GM13977 (cell line): ENCODE measurements at places on chromosomes 2 and 18.

DNA sequence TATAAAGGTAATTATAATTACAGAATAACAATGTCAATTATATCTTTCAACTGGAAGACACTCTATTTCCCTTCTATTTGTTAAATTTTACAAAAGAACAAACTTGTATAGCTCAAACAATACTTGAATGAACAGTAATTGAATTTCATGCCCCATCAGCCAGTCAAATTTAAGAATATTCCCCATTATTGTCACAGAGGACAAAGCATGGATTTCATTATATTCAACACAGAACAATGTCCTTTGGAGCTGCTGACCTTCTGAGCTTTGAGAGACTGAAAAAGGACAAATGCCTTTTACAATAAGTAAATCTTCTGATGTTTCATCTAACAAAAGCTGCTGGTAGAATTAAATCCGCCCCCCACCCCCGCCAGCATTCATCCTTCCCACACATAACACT is 187.5 kb upstream of the MC4R start:
- DNase-seq, result no peak

DNA sequence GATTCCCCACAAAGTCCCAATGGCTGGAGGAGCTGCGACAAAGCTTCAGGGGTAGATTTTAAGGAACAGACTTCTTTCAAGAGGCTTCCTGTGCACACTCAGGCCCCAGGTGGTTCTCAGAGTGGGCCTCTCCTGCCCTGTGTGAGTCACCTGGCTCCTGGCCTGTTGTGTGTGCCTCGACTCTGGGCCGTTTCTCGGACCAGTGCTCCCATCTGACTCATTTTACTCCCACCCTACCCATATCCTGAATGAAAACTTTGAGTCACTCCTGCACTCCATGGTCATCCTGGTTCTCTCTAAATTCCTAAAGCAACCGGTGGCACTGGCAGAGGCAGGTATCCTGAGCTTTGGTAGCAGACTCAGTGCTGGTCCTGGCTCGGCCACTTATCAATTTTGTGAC is 84.1 kb downstream of the CELF4 start:
- DNase-seq, result no peak

DNA sequence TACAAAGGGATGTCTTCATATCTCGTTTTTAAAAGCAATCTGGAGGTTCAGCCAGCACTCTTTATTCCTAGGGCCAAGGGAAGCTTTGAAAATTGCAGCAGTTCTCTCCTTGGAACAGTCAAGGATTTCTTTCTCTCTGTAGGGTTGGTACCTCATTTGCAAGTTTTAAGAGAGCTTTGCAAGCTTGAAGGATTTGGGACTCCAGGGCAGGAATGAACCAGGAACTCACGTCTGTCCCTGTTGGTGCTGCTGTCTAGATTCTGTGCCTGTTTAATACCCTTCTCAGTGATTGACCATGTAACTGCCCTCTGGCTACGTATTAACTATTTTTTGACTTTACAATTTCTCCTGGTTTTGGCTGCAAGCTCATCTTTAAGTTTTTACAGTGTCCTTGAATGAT is 262.5 kb upstream of the ST6GAL2 start:
- DNase-seq, result no peak

GRCh38 chr18:12589448-12589847 is 68.5 kb downstream of the SPIRE1 start:
- no peak for DNase-seq

GRCh38 chr2:6782517-6783237 is 83.0 kb downstream of the CMPK2 start:
- no peak for DNase-seq
